ENCODE measurements at places on chromosomes 5 and 9. TPM values are rescaled to one million over a fixed set of nuclear protein-coding genes. Genes with fewer than 3 reads are reported as not detected.

TPRN gene
- 4.1 TPM for total RNA-seq

PITX1 gene
- 87.6 TPM for total RNA-seq

PRPF4 gene
- total RNA-seq = 35.9 TPM

TMOD1 gene
- total RNA-seq = 0.48 TPM

ACTL7A gene
- not detected for total RNA-seq

PAX5 gene
- total RNA-seq = not detected

GRIA1 gene
- total RNA-seq = not detected

IRX4 gene
- 4.5 TPM for total RNA-seq

ORM2 gene
- not detected for total RNA-seq

SLC24A2 gene
- not detected for total RNA-seq

SLC25A2 gene
- not detected for total RNA-seq

DNAI1 gene
- total RNA-seq = not detected

SPINK7 gene
- 4.3 TPM for total RNA-seq

FAM78A gene
- not detected for total RNA-seq

FOXI1 gene
- total RNA-seq = not detected

PTPA gene
- total RNA-seq = 81.4 TPM

SEMA6A gene
- 7.2 TPM for total RNA-seq

CDH9 gene
- not detected for total RNA-seq

TEK gene
- total RNA-seq = under 0.01 TPM

C5orf52 gene
- total RNA-seq = not detected

GLRA1 gene
- total RNA-seq = not detected

PKD2L2 gene
- total RNA-seq = under 0.01 TPM

SLC4A9 gene
- total RNA-seq = 0.21 TPM

TRIO gene
- 140 TPM for total RNA-seq

IRGM gene
- total RNA-seq = not detected

ZNF483 gene
- 1.4 TPM for total RNA-seq

FOXD1 gene
- 4.1 TPM for total RNA-seq

LECT2 gene
- not detected for total RNA-seq

CA9 gene
- total RNA-seq = 35.2 TPM

CATSPER3 gene
- not detected for total RNA-seq

DAPK1 gene
- 8.2 TPM for total RNA-seq

TLR4 gene
- total RNA-seq = 0.64 TPM

ANKRD18B gene
- 16.6 TPM for total RNA-seq

FOXD4L5 gene
- 0.24 TPM for total RNA-seq

GOLM1 gene
- 16.2 TPM for total RNA-seq

WNT8A gene
- not detected for total RNA-seq

HAVCR2 gene
- 0.43 TPM for total RNA-seq

FIBCD1 gene
- total RNA-seq = not detected

FAM153A gene
- 1.3 TPM for total RNA-seq

DIPK1B gene
- 0.43 TPM for total RNA-seq

SLC45A2 gene
- not detected for total RNA-seq

SLC31A2 gene
- total RNA-seq = 27.1 TPM

SHROOM1 gene
- total RNA-seq = 4.9 TPM

CD14 gene
- 1.4 TPM for total RNA-seq

DIRAS2 gene
- 0.72 TPM for total RNA-seq

TMED7 gene
- total RNA-seq = 84.8 TPM

CKMT2 gene
- total RNA-seq = not detected

GRXCR2 gene
- total RNA-seq = not detected

CAMK4 gene
- total RNA-seq = 2.2 TPM

KCNV2 gene
- total RNA-seq = not detected

CCDC171 gene
- 1.9 TPM for total RNA-seq
